ENCODE measurements at places on chromosomes 2 and 18. TPM values are rescaled to one million over a fixed set of nuclear protein-coding genes. Genes with fewer than 3 reads are reported as not detected.
A peak's percentile ranks its signal among the peaks of the same experiment; 100 is the strongest.

The MAP3K19 gene
- not detected for total RNA-seq

The DSC2 gene
- under 0.01 TPM for total RNA-seq

The SCYGR4 gene
- not detected for total RNA-seq

The AGFG1 gene
- 61.0 TPM for total RNA-seq

The ABCG8 gene
- not detected for total RNA-seq

DNA sequence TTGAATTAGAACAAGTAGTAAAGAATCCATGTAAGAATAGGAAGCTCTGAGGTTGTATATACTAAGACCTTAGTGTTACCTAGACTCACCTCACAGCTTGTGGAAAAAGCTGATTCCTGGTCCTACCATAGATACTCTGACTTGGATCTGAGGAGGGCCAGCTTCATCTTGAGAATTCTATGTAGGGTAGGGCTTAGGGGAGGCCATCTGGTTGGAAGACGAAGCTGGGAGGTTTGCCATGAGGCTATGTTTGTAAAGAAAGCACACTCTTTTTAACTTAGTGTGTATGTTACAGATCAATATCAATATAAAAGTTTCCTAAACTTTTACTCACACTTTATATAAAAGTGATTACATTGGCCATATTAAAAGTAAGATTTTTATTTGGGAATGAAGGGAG is 77.1 kb upstream of the GALNT5 start:
- DNase-seq = no peak

DNA sequence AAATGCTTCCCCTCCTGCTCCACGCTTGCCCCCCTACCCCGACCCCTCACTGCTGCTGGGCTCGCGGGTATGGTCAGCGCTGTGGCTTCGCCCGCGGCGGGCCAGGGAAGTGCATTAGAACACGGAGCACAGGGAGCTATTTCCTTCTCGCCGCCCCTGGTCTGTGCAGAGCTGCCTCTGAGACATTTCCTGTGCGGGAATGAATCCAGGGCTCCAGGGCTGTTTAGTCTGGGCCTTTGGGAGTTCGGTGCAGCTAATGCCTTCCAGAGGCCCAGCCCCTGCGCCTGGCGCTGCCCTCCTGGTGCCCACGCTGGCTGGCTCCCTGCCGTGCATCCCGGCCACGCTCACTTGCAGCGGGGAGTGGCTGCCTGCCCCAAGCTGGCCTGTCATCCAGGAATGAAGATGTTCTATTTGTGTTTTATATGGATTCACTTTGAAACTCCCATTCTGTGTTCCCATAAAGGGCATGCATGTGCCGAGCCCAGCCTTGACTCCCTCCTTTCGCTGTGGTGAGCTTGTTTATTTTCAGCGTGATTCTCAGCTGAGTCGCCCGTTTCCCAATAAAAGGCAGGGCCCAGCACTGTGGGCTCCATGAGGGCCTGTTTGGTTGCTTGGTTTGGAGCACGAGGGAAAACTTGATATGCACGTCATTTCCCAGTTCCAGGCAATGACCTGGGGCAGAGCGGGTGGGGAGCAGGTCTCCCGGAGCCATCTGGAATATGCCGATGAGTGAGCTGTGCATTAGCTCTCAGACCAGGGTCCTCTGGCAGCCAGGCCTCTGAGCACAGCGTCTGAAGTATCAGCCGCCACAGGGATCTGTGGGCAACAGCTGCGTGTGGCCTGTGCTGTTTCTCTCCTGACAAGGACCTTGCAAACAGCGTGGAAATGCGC is 42.7 kb downstream of the SH3RF3 start:
- DNase-seq = peak; percentile 92

DNA sequence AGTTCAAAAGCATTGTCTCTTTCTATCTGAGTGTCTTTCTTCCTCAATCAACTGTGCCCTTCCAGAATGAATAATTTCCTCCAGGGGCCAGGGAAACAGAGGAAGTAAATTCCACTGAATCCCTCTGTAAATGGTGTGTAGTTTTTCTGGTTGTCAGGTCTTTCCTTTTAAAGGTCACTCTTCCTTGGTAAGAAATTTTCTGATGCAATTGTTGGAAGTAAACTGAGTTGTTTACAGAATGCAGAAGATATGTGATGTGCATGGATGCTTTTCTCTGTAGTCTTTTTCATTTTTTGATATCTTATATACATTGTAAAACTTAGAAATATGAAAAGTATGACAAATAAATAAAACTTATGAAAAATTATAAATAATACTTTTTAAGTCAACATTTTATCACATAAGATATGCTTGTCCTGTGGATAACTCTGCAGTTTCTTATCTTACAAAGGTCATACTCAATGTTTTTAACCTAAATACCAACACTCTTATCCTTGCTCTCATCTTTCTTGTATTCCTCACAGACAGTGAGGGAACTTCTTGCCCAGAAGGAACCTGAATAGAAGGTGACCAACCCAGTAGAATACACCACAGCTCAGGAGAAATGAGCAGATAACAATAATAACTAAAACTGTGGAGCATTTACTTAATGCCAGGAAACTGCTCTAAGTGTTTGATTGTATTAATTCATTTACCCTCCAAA is 234.5 kb downstream of the METTL4 start:
- DNase-seq = no peak

DNA sequence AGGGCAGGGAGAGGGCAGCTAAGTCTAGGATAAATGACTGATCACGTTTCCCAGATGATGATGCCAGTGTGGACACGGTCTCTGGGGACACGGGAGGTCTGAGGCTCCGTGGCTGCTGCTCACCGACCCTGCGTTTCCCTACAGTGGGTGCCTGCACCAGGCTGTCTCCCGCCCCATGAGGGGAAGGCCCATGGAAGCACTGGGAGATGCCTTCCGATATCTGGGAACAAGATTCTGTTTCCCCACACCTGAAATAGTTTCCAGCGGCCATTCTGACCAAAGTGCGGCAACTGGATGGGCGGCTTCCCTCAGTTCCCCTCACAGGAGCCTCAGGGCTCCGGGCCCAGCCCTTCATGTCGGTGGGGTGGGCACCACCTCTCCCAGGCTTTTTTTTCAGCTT is 83.1 kb downstream of the EDAR start:
- no peak for DNase-seq

- peak; percentile 82 for DNase-seq
These were observed 5.1 kb downstream of the SPTBN1 start for GRCh38 chr2:54461261-54461660.

GRCh38 chr2:98299211-98299905 is 46.9 kb upstream of the CNGA3 start:
- DNase-seq = peak; percentile 14

- no peak for DNase-seq
These were observed 95.4 kb downstream of the MTA3 start for GRCh38 chr2:42663828-42664227.

- no peak for DNase-seq
These were observed 91.5 kb upstream of the LPIN2 start for GRCh38 chr18:3104190-3105054.

- DNase-seq = peak; percentile 98
These were observed 67.9 kb downstream of the RHOB start for GRCh38 chr2:20514596-20515269.

DNA sequence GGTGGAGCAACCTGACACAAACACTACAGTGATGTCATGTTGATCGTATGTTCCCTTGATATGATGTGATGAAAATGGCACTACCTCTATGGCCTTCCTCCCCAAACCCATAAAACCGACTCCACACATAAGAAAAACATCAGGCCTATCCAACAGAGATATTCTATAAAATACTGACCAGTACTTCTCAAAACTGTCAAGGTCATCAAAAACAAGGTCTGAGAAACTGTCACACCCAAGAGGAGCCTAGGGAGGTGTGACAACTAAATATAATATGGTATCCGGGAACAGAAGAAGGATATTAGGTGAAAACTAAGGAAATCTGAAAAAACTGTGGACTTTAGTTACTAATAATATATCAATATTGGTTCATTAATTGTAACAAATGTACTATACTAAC is 85.9 kb upstream of the FZD5 start:
- DNase-seq = no peak

DNA sequence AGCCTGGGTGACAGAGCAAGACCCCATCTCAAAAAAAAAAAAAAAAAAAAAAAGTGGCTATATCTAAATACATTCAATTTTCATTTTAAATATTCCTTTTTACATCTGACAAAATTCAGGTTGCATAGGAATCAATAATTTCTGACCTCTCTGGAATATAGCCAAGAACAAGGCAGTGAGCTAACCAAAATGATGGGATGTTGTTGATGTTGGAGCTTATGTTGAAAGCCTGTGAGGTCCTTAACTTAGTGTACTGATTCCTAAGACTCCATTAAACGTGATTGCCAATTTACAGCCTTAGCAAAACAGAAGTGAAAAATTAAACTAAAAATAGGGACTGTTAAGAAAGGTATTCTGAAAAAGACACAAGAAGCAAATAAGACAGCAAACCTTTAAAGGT is 109.6 kb downstream of the MEP1B start:
- no peak for DNase-seq

- DNase-seq = no peak
These were observed 146.0 kb downstream of the MAP4K4 start for GRCh38 chr2:101843471-101843870.

DNA sequence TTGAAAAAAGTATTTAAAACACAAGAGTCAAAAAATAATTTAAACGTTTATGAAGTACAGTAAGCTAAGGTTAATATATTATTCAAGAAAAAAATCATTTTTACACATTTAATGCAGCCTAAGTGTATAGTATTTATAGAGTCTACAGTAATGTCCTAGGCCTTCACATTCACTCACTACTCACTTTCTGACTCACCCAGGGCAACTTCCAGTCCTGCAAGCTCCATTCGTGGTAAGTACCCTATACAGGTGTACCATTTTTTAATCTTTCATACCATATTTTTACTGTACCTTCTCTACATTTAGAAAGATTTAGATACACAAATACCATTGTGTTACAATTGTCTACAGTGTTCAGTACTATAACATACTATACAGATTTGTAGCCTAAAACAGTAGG is 20.9 kb upstream of the RPRD1A start:
- DNase-seq = no peak

- peak; percentile 47 for DNase-seq
These were observed 1621.3 kb downstream of the SUCLG1 start for GRCh38 chr2:82837588-82838304.

DNA sequence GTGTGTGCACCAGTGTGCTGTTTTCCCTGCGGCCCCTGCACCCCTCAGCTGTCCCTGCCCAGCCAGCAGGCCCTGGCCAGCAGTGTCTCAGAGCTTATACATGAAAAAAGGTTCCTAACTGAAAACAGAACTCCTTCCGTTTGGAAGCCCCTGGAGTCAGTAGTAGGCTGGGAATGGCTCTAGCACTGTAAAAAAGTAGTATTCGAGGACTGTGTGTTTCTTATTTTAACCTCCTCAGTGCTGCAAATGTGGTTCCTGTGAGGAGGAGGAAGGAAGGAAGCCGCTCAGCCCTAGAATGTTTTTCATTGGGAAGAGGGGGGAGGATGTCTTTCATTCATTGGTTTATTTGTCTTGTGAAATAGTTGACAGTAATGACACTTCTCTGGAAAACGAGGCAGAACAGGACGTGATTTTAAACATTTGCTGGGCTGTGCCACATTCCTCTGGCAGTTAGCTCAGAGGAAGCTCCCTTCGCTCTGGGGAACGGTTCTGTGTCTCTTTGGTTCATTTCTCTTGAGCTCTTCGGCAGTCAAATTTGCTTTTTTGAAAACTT is 103.5 kb downstream of the SPTBN1 start:
- DNase-seq = peak; percentile 93

GRCh38 chr2:2889646-2890045 is 488.0 kb downstream of the EIPR1 start:
- DNase-seq = no peak

GRCh38 chr2:59779571-59779970 is 773.9 kb downstream of the BCL11A start:
- DNase-seq = no peak

DNA sequence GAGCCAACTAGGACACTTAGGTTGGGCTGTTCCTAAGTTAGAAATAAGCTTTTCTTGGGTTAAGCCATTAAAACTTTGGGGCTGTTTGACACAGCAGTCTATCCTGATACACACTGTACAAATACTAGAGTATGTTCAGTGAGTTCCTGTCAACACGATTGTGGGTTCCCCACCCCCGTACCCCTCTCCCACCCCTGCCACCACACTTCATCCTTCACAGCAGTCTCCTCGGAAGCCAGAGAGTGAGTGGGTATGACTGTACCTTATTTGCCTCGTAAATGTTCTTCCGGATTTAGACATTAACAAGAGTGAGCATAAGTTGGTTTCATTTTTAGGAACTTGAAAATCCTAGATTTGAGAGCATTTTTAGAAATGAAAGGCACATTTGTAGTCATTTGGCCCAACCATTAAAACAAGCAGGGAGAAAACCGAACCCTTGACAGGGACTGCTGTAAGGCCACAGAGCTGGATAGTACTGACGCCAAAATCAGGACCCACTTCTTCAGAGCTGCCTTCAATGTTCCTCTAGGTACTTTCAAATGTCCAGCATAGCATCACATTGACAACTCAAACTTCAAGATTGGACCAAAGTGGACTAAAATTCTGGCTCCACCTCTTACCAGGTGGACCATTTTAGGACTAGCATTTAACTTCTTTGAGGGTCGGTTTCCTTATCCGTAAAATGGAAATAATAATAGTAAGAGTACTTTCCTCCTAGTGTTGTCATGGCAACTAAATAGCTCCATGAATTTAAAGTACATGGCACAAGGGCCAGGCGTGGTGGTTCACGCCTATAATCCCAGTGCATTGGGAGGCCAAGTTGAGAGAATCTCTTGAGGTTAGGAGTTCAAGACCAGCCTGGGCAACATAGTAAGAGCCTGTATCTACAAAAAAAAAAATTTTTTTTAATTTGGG is 166.3 kb upstream of the SERTAD2 start:
- peak; percentile 78 for DNase-seq

DNA sequence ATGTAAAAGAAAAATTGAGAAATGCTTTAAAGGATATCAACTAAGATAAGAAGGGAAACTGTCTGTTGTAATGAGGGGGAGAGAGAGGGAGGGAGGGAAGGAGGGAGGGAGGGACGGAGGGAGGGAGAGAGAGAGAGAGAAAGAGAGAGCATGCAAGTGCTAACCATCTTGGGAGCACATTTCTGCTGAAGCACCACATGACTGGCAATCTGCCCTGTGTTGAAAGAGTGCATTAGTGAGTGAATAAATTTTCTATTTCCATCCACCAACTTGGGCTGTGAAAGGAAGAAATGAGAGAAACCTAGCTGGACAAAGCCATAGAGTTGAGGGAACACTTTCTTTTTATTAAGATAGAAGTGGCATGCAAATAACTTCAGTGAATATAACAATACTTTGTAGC is 110.7 kb downstream of the TMX3 start:
- no peak for DNase-seq

- peak; percentile 80 for DNase-seq
These were observed 93.1 kb downstream of the PIK3C3 start for GRCh38 chr18:42048158-42048557.

GRCh38 chr2:199662255-199662654 is 188.7 kb downstream of the FTCDNL1 start:
- DNase-seq = no peak

DNA sequence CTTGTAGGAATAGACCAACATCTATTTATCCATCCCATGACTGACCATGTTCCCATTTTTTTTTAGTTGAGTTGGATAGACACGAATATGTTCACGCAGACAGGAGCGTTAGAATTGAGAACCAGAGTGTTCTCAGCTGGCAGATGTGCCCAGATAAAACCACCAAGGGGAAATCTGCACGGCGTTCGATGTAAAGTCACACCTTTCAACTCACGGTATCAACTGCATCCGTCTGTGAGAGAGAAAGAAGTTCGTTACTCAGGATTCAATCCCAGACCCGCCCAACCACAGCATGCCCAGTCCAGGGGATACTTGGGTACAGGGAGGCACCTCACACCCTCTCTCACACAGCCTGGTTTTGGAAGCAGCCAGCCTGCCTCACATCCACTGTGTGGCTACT is 26.1 kb downstream of the MAL start:
- no peak for DNase-seq

All from osteoblast (primary cell).